Cardiac fibroblast (primary cell): ENCODE measurements at places on chromosomes 12 and 14.

- peak; percentile 32 for DNase-seq
These were observed 1.7 kb downstream of the PAWR start for GRCh38 chr12:79689061-79689476.

DNA sequence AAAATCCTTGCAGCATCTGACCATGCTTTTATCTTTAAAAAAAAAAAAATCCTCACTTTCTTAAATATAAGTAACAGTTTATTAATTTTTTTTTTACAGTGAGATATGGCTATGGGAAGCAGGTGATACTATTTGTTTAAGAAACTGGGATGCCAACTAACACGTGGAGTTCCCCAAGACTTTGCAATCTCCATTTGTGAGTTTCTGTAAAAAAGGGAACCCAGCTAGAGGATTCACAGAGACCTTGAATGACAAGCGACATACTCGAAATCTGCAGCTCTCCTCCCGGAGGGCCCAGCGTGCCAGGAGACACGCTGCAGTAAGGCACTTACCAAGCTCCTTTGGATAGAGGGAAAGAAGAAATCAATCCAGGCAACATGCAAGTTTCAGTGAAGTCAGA is 30.1 kb downstream of the SLC15A4 start:
- DNase-seq, result no peak

DNA sequence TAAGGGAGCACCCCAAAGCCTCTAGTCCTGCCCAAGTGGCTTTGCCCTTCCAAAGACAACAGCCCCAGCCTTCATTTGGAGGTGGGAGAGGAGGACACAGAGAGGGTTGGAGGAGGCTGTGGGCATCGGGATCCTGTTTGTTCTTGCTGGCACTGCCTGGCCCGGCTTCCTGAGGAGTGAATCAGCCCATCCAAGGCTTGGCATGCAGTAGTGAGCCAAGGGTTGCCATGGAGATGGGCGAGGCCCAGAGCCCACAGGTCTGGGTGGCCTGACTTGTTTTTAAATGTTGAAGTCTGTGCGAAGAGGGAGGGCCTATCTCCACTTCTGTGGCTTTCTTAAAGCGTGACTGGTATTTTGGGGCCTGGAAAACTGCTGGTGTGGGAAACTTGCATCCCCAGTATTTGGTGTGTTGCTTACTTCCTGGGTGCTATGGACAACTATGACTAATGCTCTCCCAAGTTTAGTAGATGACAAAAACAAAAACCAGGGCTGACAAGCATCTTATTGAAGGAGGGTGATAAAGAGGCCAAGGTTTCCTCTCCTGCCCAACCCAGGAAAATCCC is 15.8 kb downstream of the CD9 start:
- DNase-seq, result peak; percentile 87

DNA sequence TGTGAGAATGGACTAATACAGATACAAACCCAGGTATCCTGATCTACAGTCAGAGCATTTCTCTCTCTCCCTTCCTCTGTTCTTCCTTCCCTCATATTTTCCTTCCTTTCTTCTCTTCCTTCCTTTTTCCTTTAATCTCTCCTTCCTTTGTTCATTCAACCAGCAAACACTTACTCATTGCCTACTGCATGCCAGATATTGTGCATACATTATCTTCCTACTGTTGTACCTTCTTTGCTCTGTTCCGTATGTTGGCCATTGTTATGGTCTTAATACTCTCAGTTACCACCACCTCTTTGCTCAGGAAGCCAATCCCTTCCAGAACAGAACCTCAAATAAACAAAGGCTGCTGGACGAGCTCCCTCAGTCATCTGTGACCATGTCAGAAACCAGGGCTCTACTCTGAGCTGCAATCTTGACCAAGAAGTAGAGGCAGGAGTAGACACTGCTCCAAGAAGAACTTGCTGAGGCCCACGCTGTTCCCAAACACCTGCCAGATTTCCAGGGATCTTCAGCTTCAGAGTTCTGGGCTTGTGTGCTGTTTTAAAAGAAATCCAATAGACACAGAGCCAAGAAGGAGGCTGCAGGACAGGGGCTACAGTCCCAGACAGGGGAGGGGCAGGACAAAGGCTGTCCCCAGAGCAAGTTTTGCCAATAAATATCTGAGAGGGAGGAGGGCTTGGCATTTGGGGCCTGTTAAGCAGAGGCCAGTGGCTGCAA is 526.7 kb upstream of the TBX3 start:
- DNase-seq, result no peak

GRCh38 chr12:60174941-60175340 is 579.1 kb downstream of the SLC16A7 start:
- DNase-seq, result peak; percentile 42

DNA sequence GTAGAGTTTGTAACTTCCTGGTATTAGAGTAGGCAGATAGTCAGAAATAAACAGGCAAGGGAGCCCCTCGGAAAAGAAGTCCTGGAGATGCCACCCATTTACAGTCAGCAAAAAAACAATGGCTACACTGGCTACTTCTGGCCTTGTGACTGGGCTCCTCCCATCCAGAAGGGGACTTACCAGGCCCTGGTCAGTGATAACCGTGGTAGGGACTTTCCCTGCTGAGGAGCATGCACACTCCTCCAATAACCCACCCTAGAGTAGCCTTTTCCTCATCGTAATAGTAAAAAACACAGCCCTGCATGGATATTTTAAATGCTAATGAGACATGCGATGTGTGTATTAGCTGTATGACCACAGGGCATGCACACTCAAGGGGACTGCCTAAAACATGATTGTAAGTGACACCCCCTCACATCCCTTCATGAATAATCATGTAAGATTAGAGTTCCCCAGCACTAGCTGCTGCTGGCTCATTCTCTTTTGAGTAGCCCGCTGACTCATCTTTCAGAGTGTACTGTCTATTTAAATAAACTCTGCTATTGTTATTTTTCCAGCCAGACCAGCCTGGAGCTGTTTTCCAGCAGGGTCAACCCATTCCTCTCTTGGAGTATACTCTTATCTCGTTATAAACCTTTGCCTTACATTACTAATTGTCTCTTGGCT is 413.8 kb upstream of the TMTC1 start:
- DNase-seq, result peak; percentile 76

DNA sequence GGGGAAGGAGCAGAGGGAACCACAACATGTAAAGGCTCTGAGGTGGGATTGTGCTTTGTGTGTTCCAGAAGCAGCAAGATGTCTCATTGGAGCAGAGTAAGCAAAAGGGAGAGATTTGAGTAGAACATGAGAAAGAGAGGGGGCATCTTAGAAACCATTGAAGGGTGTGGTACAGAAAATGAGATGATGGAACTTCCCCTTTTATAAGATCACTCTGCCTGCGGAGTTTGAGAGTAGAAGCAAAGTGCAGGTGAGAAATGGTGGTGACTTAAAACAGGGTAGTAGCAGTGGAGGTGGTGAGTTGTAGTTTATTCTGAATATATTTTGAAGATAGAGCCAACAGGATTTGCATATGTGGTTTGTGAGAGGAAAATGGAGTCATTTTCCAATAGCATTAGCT is 56.0 kb downstream of the FBXO34 start:
- no peak for DNase-seq

DNA sequence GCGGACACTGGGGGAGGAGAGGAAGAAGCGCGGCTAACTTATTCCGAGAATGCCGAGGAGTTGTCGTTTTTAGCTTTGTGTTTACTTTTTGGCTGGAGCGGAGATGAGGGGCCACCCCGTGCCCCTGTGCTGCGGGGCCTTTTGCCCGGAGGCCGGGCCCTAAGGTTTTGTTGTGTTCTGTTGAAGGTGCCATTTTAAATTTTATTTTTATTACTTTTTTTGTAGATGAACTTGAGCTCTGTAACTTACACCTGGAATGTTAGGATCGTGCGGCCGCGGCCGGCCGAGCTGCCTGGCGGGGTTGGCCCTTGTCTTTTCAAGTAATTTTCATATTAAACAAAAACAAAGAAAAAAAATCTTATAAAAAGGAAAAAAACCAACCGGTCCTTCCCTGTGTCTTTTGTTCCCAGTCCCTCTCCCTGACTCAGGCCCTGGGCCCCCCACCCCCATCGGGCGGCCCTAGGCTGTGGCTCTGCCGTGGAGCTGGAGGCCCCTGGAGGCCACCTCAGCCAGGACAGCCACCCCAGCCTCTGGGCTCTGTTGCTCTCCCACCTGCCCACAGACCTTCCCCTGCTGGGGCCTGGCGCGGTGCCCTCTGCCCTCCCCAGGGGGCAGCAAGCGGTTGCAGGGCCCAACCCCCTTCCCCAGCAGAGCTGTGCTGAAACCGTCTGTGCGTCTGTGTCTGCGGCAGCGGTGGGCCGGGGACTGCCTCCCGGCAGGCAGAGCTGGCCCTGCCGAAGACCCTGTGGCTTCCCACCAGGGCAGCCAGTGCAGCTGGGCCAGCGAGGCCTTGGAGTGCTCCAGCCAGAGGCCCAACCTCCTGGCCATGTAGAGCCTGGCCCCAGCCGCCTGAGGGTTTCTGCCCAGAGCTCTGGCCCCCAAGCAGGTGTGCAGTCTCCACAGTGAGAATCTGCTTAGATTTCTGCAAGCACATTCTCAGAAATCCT is 4.0 kb upstream of the CRIP2 start:
- no peak for DNase-seq

DNA sequence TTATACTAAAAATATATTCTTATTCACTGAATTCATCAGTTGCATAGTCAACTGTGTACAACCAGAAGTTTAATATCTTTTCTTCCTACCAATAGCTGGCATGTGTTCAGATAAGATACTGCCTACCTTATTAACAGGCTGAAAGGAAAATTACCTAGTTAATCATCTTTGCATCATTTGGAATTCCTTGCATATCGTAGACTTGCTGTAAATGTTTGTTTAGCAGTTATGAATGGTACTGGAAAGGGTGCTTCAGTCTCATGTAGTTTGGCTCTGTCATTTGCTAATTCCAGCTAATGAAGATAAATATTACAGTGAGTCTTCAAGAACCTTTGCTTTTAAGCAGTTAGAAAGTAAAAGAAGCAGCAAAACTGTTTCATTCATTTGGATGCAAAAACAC is 84.4 kb downstream of the PPHLN1 start:
- no peak for DNase-seq

GRCh38 chr14:96681829-96682228 is 115.4 kb upstream of the VRK1 start:
- DNase-seq, result no peak

DNA sequence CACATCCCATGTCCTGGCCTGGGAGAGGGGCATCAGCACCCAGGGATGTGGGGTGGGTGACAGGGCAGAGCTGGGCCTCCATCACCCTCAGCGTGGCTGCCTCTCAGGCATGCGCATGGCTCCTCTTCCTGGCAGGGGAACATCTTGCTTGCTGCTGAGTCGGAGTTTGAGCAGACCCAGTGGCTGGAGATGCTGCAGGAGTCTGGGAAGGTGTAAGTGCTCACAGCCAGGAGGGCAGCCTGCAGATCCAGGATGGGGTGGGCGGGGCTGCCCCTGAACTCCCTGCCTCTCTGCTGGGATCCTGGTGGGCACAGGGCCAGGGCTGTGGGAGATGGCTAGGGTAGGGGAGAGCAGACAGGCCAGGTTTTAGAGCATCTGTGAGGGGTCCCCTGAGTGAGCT is 16.2 kb downstream of the PLEKHD1 start:
- DNase-seq, result no peak

GRCh38 chr14:24231263-24232120 is 675 bp downstream of the NEDD8 start:
- no peak for DNase-seq

DNA sequence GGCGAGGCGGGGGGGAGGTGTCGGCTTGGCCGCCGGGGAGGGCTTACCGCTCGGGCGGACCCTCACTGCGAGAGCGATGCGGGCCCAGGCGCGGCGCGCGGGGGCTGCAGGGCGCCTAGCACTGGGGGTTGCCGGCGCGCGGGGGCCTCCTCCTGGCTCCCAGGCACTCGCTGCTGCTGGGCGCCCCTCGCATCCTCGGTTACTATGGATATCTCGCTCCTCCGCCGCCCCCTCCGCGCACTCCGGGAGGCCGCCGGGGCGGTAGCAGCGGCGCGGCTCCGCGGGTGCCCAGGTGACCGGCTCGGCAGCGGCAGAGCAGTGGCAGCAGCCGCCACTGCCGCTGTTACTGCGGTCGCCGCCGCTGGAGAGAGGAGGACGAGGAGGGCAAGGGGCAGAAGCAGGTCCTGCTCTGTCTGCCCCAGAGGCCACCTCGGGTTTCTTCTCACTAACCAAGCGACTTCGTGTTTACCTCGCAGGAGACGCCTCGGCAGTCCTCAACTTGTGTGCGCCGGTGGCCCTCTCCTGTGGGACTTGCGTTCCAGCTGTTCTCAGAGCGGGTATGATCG is 250.1 kb downstream of the APAF1 start:
- no peak for DNase-seq

DNA sequence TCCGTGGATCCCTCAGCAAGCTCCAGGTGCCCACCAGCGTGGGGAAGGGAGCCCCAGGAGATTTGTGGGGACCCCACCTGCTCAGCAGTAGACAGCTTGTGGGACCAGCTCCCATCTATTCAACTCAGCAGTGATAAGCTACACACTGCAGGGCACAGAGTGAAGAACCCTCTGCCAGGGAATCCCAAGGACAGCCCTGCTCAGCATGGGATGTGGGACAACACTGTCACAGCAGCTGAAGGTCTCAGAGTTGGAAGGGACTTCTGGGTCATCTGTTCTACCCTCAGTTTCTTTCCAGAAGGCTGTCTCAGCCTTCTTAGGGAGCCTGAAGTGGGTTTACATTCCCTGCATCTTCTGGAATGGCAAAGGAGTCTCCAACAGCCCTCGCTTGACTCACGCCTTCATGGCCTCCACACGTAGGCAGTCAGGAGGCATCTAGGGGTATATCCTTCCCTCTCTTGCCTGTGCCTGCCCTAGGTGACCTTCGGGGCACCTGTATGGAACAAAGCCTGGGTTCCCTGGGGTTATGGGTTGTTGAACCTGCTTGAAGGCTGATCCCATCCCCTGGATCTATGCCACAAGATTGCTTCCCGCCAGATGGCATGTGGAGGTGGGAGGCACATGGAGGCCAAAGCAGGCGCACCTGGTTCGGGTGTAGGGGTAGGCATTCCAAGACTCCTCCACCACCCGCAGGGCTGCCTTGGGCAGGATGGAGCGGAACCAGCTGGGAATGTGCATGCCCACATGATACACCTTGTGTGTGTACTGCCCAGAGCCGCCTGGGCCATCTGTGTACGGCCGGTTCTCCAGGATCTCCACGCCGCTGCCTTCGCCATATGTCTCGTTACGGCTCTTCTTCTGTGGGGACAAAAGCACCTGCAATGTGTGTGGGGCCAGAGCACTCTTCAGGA is 33.0 kb downstream of the ARL6IP4 start:
- DNase-seq, result no peak

DNA sequence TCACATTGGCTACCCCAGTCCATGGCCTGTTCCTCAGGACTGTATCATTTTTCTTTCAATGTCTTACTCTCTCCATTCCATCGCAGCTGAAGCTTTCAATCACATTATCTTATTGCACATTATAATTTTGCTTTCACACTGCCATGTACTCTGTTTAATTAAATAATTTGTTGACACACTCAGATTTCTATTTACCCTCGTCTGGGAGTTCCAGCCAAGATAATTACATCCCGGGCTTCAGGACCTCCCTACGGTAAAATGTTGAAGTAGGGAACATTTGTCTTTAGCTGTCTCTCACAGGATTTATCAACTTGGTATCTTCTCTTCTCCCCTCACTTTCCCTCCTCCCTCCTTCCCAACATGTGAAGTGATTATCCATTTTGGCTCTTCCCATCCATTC is 177.2 kb upstream of the RASSF8 start:
- no peak for DNase-seq

GRCh38 chr12:50403001-50403440 is 2.3 kb downstream of the LARP4 start:
- DNase-seq, result no peak
